ENCODE measurements at places on chromosomes 7 and 10. TPM values are rescaled to one million over a fixed set of nuclear protein-coding genes. Genes with fewer than 3 reads are reported as not detected.

The DEPP1 gene
- total RNA-seq: 0.32 TPM

DNA sequence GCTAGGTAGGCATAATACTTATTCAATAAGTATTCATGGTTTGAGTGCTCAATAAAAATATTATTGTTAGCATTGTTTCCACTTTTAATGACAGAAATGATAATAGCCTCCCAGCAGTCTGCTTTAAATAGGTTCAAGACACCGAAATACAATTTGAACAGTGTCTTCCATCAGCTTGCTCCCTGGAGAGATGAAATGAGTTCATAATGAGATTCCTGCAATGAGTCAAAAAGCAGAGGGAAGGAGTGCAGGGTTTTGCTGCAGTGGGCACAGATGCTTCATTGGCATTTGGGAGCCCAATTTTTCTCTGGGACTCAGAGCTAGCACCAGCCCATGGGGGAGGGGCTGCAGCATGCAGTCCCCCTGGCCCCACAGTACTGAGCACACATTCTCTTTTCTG is 32.6 kb upstream of the CHCHD3 start:
- DNase-seq: no peak

DNA sequence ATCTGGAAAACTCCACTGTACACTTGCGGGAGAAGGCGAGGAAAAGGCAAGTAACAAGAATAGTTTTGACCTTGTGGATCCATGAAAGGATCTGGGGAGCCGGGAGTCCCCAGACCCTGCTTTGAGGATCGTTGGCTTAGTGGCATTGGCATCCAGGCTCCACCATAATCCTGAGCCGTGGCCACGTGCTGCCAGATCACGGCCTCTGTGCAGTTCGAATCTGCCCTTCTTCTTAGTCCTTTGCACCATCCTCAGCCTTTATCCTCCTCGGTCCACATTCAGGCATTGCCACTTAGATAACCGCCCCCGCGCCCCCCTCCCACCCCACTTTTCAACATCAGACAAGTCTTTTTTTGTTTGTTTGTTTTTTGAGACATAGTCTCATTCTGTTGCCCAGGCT is 201.4 kb downstream of the CUX1 start:
- no peak for DNase-seq

DNA sequence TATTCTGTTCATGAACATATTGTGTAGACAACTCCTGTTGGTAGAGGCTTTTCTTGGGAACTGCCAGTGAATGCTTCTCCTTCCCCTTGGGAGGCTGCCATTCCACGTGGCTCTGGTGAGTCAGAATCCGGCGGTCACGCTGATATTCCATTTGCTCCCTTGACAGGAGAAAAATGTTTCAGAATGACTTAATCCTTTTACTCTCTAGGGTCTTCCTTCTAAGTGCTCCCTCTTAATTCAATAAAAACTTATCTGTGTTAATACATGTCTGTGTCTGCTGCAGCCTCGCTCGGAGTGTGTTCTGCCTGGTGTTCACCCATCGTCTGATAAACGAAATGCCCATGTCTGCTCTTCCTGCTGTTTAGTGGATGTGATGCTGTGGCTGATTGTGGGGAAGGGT is 278.6 kb downstream of the ARHGAP12 start:
- no peak for DNase-seq
